Heart left ventricle (tissue), 16 donors: ENCODE measurements at places on chromosomes 1 and 21. TPM values are rescaled to one million over a fixed set of nuclear protein-coding genes. Genes with fewer than 3 reads are reported as not detected.

Gene GPR61
- total RNA-seq = not detected

Gene HDGF
- 146 TPM for total RNA-seq

Gene PINK1
- total RNA-seq = 282 TPM

Gene KDF1
- total RNA-seq = not detected

Gene FCRL2
- total RNA-seq = not detected

Gene ARHGEF10L
- 65.2 TPM for total RNA-seq

Gene RAB3B
- not detected for total RNA-seq

Gene BCAN
- 0.20 TPM for total RNA-seq

Gene CYP2J2
- total RNA-seq = 57.1 TPM

Gene PMVK
- total RNA-seq = 30.1 TPM

Gene C1orf105
- total RNA-seq = 3.8 TPM

Gene IFI44L
- total RNA-seq = 38.4 TPM

Gene LPGAT1
- total RNA-seq = 25.0 TPM

Gene OR2T33
- total RNA-seq = not detected

Gene KRTAP19-1
- total RNA-seq = not detected

Gene CLCA1
- total RNA-seq = not detected

Gene SH2D1B
- 1.1 TPM for total RNA-seq

Gene MAEL
- total RNA-seq = 3.8 TPM

Gene BLZF1
- 22.7 TPM for total RNA-seq

Gene KIRREL1
- 18.3 TPM for total RNA-seq

Gene FCGR2B
- 5.2 TPM for total RNA-seq

Gene CD84
- total RNA-seq = 1.4 TPM

Gene TRAF3IP3
- total RNA-seq = 10.6 TPM

Gene ESRRG
- 45.2 TPM for total RNA-seq

Gene FAM72C
- total RNA-seq = not detected
